Stimulated activated CD4-positive, alpha-beta T cell treated with anti-CD3 and anti-CD28 coated beads, Interleukin-15, amount 100 ng/mL, for 1 hour (primary cell): ENCODE measurements at places on chromosomes 11 and 22.

- no peak for DNase-seq
Observed at GRCh38 chr11:67615728-67616430, 9.1 kb downstream of the NDUFV1 start.

GRCh38 chr11:5317292-5317691 lies 6.8 kb downstream of the OR51B2 start:
- DNase-seq, result no peak

DNA sequence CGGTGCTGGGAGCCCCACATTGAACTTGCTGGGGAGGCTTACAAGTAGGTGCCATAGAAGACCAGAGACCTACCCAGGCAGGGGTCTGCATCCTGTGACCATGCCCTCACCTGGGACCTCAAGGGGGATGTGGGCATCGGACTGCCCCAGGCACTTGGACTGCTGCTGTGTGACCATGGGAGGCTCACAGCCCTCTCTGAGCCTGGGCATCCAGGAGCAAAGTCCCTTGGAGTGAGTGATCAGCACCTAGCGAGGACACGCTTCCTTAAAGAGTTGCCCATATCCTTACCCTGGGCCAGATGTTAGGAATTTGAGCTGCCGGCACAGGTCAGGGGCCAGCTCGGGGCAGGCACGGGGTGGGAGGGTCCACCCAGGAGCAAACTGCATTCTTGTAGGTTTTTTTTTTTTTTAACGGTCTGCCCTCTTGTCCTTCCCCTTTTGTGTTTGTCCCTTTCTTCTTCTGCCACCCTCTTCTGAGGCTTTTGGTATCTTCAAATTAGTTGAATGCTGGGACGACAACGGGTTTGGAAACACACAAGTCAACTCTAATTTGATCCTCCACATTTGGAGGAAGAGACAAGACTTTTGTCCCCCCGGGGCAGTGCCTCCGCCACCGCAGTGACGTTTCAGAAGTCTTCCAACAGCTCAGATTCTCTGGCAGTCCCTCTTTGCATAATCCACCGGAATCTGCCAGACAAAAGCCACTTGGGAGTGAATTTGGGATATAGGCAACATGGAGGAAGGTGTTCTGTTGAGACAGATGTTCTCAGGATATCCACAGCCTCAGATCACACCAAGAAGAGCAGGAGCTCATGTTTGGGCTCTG lies 46.1 kb upstream of the LINC01488 start:
- no peak for DNase-seq

DNA sequence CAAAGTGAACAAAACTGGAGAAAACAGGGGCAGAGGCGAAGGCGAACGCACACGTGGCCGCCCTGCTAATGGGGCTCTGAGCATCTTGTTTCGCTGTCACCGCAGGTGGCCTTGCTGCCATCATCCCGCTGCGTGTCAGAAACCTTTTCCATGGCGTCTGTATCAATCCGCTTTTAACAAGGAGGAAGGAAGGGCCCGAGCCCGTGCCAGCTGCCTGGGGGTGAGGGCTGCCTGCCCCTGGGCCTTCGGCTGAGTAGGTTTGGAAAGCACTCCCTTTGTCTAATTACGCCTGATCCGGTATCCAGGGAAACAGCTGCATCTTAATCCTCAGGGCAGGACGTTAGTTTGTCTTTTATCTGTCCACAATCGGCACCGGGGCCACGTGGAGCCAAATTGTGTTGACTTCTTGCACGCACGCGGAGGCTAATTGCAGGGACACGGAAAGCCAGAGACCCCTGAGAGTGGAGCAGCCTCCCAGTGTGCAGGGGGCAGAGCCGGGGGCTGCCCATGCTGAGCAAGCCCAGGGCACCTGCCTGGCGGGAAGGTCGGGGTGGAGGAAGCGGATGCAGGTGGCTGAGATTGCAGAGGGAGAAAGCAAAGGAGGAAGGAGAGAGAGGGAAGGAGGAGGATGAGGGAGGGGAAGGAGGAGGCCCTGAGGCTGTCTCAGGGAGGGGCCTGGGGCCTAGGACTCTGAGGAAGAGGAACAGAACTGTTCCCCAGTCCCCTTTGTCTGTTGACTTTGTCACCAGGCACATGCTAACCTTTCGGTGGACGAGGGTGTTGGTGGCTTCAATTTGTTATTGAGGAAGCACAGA lies 19.2 kb upstream of the TH start:
- DNase-seq, result no peak

GRCh38 chr11:79110796-79111195 lies 330.0 kb downstream of the TENM4 start:
- no peak for DNase-seq

DNA sequence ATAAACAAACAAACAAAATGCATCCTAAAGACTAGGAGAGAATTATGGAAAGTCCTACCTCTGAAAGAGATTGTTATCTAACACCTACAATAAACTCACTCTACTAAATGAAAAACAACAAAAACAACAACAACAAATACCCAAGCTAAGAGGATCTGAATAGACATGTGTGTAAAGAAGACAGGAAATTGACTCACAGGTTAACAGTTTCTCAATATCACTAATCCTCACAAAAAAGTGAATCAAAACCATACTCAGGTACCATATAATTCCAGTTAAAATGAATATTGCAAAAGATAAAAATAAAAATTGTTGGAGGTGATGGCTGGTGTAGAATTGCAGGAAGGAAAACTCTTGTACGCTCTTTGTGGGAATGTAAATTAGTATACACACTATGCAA lies 110.4 kb upstream of the TOP3B start:
- no peak for DNase-seq

GRCh38 chr11:44279483-44279882 lies 30.5 kb downstream of the ALX4 start:
- no peak for DNase-seq

DNA sequence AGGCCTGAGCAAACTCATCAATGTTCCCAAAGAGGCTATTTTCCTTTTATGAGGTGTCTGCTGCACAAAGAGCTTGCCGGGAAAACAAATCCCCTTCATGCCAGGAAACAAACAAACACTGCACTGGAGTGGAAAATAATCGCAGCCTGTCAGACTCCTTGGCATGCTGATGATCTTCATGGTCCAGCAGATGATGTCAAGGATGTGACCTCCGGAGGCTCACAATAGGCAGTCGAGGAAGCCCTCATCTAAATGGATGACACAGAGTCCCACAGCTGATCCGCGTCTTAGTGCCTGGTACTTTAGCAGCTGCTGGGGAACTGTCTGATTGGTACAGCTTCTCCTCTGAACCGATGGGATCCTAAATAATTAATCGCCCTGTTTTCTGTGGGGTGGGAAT lies 187.6 kb downstream of the TENM4 start:
- DNase-seq, result no peak

DNA sequence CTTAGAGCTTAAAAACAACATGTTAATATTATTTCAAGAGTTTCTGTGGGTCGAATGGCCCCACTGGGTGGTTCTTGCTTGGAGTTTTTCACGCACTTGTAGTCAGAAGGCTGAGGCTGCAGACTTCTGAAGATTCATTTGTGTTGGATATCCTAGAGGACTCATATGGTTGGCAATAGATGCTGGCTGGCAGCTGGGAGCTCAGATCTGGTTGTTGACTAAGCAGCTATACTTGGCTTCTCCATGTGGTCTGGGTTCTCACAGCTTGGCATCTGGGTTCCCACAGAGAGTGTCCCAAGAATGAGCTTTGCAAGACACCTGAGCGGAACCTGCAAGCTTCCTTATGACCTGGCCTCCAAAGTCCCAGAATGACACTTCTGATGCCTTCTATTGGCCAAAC lies 163.9 kb upstream of the ZC3H12C start:
- DNase-seq, result no peak

GRCh38 chr11:30478923-30479322 lies 107.2 kb downstream of the MPPED2 start:
- no peak for DNase-seq

- DNase-seq, result no peak
Observed at GRCh38 chr11:126595560-126595959, 240.1 kb downstream of the ST3GAL4 start.

- no peak for DNase-seq
Observed at GRCh38 chr11:130913268-130913667, 3.0 kb downstream of the SNX19 start.

- DNase-seq, result no peak
Observed at GRCh38 chr11:73454987-73455386, 78.8 kb downstream of the RELT start.

DNA sequence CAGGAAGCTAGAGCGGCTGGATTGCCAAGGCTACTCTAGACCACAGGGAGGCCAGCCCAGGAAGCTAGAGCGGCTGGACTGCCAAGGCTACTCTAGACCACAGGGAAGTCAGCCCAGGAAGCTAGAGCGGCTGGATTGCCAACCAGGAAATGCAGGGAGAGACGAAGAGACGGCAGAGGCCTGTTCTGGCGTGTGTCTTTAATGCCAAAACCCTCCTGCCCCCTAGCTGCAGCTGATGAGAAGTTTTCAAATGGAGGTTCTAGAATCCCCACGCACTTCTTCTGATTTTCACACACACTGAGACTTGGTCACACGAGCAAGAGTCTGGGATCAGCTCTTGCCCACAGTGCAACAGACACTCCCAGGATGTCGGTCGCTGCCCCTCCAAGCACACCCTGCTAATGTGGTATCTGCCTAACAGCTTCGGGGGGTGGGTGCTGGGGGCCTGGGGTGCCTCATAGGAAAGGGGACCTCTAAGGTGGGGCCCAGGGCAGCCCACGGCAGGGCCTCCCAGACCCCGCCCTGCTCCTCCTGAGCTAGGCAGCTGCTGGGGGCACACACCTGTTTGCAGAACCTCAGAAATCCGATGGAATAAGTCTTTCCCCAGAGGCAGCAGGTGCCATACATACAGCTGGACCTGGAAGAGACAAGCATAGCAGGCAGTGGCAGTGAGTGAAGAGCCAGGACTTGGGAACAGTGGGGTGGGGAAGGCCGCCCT lies 28.5 kb downstream of the MAFF start:
- no peak for DNase-seq

DNA sequence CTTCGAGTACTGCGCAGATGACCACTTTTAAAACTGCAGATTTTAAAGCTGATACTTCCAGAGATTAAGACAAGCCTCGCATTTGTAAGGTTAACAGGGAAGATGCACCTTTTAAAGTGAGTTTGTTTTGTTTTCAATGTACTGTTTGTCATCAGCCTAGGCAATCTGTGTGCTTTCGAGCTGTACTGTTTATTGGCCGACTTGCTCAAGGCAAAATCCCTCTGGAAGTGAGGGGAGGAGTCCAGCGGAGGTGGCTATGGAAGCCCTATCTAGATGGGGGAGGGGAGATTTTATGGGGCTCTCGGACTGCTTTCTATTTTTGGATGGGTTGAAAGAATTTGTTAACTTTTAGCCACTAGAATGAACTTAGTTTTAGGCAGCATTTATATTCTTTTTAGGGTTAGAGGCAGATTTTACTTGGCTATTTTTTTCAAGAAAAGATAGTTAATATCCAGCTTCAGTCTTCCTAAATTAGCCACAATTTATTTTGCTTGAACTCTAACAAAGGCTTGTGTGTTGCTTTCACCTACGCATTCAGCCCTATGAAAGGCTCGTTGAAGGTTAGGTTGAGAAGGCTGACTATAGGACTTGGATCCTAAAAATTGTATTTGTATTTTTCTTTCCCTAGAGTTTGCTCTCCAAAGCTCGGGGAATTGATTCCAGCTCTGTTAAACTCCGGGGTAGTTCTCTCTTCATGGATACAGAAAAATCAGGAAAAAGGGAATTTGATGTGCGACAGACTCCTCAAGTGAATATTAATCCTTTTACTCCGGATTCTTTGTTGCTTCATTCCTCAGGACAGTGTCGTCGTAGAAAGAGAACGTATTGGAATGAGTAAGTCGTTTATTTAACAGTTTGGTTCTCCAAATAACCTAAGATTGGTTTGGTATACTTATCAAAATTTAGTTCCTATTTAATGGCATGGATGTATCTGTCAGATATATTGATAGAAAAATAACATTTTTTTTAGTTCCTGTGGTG lies 2.1 kb downstream of the WEE1 start:
- no peak for DNase-seq

GRCh38 chr22:19596680-19597398 lies 72.6 kb upstream of the CLDN5 start:
- no peak for DNase-seq

- DNase-seq, result no peak
Observed at GRCh38 chr11:115623021-115623451, 118.8 kb upstream of the CADM1 start.

- DNase-seq, result no peak
Observed at GRCh38 chr11:70437111-70437784, 38.9 kb downstream of the CTTN start.

DNA sequence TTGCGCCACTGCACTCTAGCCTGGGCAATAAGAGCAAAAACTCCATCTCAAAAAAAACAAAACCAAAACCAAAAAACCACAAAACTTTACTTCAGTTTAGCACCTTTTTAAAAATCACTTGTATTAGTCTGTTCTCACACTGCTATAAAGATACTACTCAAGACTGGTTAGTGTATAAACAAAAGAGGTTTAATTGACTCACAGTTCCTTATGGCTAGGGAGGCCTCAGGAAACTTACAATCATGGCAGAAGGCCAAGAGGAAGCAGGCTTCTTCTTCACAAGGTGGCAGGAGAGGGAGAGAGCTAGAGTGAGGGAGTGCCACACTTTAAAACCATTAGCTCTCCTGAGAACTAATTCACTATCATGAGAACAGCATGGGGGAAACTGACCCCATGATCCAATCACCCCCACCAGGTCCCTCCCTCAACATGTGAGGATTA lies 261.3 kb downstream of the TMEM135 start:
- no peak for DNase-seq

DNA sequence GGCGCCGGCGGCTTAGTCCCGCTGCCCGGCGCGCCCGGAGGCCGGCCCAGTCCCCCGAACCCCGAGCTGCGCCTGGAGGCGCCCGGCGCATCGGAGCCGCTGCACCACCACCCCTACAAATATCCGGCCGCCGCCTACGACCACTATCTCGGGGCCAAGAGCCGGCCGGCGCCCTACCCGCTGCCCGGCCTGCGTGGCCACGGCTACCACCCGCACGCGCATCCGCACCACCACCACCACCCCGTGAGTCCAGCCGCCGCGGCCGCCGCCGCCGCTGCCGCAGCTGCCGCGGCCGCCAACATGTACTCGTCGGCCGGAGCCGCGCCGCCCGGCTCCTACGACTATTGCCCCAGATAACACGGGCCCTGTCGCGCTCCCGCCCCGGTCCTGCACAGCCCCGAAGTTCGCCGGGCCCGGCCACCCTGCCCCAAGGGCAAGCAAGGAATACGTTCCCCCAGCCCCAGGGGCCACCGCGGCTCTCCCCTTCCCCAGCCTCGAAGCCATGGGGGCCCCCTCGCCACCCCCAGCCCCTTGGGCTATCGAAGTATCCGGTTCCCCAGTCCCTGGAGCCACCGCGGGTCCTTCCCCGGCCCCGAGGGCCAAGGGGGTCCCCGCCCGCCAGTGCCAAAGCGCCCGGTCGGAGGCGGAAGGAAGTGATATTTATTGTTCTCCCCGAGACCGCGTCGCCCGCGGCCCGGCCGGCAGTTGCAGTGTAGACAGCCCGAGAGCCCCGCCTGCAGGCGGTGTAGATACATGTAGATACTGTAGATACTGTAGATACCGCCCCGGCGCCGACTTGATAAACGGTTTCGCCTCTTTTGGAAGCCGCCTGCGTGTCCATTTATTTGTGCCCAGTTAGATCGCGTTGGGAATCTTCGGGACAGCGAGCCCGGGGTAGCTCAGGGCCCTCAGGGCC lies 6.2 kb downstream of the TBX1 start:
- DNase-seq, result no peak
